ENCODE measurements at places on chromosomes 6 and 20.

- no peak for DNase-seq
Observed at GRCh38 chr20:51037532-51038115, 14.7 kb upstream of the KCNG1 start.

DNA sequence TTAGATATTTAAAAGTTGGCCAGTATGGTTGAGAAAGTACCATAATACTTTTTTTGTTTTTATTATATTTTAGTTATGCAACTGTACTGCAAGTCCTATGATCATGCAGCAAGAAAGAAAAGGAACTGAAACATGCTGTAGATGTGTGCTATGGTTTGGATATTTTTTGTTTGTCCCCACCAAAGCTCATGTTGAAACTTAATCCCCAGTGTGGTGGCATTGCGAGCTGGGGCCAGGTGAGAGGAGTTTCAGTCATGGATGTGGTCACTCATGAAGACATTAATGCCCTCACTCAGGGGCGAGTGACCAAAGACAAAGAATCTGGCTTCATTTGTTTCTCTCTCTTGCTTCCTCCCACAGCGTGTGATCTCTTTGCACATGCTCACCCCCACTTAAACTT is 393.9 kb downstream of the PAX1 start:
- DNase-seq: no peak

GRCh38 chr6:105087571-105088211 is 92.1 kb downstream of the POPDC3 start:
- DNase-seq: peak; percentile 65

DNA sequence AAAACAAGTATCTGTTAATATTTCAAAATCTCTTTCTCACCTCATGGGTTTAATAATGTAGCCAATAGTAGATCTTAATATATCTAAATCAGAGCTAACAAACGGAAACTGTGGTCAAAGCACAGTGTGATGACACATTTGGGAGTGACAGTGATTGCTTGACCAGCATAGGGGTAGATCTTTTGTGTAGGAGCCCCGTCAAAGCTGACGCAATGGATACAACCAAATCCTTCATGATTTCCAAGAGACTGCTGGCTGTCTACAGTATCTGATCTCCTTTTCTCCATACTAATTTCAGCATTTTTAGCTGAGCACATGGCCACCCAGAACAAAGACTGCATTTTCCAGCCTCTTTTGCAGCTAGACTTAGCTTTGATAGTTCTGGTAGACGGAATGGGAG is 299.3 kb upstream of the ECI2 start:
- no peak for DNase-seq

GRCh38 chr20:3614466-3614865 is 48.7 kb downstream of the GFRA4 start:
- DNase-seq: no peak

Measured in HT-29 (cell line).